NCI-H2081 (cell line): ENCODE measurements at places on chromosomes 1 and 21.

GRCh38 chr21:10463156-10463555 lies 58.2 kb upstream of the TPTE start:
- no peak for DNase-seq

GRCh38 chr1:119453021-119453420 lies 38.1 kb downstream of the HSD3B2 start:
- no peak for DNase-seq

- no peak for DNase-seq
Measured at GRCh38 chr1:234884701-234885100, 243.9 kb downstream of the TOMM20 start.

- no peak for DNase-seq
Measured at GRCh38 chr1:235595079-235595478, 54.5 kb downstream of the GNG4 start.
